ENCODE measurements at places on chromosomes 6 and 20.

DNA sequence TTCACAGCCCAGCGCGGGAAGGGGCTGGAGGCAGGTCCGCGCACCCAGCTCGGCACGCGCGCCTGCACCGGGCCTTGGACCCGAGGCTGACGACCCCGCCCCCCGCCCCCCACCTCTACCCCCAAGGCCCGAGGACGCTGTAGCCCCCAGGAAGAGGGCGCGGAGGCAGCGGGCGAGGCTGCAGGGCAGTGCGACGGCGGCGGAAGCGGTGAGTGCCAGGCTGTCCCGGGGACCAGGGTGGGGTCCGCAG is 1.2 kb downstream of the LIME1 start:
- DNase-seq, result no peak

GRCh38 chr6:144497650-144498049 is 212.5 kb downstream of the UTRN start:
- no peak for DNase-seq

DNA sequence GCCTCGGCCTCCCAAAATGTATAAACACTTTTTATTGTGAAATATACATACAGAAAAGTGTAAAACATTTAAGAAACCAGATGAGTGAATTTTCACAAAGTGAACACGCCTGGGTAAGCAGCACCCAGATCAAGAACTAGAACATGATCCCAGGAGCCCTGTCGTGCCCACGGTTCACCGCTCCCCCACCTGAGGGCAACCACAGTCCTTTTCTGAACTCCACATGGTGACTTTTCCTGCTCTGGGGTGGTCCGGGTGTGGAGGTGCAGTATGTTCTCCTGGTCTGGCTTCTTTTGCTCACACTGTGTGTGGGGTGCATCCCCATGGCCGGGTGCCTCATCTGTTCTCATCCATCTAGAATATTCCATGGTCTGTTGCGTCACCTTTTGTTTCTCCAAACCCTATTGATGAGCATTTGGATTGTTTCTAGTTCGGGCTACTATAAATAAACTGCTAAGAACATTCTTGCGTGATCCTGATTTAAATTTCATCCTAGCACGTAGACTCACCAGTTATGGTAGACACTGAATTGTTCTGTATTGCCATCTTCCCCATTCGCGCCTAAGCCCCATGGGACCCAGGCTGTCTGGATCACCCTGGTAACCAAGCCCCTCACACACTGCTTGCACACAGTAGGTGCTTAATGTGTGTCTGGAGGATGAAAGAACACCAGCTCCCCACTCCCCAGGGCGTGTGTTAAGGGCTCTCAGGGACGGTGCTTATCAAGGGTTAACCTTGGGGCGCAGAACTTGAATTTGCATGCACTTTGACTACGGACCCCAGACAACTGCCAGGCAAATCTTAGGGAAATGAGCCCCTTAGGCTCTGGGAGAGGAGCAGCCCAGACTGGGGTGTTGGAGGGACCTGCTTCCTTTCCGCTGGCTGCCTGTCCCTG is 56.2 kb downstream of the CTCFL start:
- no peak for DNase-seq

- no peak for DNase-seq
Observed at GRCh38 chr6:113496166-113496565, 361.0 kb upstream of the MARCKS start.

DNA sequence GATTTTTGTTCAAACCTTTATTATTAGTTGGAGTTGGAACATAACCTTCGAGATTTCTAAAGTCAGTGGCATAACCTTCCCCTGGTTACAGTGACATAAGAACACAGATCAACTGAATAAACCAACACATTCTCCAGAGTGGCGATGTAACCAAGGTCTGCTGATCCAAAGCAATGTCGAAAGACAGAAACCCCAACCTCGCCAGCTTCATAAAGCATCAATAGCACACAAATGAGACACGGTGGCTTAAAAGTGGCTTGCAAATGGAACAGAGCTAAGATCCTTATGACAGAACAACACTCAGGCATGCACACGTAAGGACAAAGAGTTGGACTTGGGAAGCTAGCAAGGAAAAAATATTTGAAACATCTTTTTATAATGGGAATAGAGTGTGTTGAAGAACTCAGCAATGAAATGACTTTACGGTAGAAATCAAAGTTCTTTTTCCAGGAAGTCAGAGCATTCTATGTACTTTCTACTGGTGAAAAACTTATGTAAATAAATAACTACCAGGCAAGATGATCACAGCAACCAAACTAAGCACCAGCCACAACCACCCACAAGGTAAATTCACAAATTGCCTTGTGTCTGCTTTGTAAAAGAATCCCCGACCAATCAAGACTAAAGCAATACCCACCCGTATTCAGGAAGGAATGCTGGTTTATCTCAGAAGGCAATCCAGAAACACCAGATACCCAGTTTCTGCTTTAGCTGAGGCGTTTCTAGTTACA is 61.0 kb upstream of the NHSL1 start:
- DNase-seq, result no peak

DNA sequence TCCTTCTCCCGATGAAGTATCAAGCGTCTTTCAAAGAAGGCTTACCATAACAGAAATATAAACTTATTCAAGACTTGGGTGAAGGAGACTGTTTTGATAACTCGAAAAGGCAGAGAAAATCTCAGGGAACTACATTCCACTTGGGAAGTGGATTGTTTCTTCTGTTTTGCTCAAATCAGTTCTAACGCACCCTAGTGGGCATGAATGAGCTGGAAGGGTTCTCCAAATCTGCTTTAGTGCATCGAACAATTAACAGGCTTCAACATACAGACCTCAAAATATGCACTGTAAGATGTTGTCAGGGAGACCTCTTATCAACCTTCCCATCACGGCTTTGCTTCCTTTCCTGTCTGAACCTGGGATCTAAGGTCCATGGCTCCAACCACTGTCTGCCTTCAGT is 392.5 kb downstream of the CD83 start:
- DNase-seq, result no peak

GRCh38 chr20:60589623-60590022 is 631.4 kb downstream of the CDH26 start:
- DNase-seq, result no peak
